ENCODE measurements at places on chromosomes 11 and 22. TPM values are rescaled to one million over a fixed set of nuclear protein-coding genes. Genes with fewer than 3 reads are reported as not detected.

The HOATZ gene
- polyA plus RNA-seq = not detected

The TESMIN gene
- polyA plus RNA-seq = 0.22 TPM

The CRYBB3 gene
- 0.60 TPM for polyA plus RNA-seq

The PKDREJ gene
- polyA plus RNA-seq = not detected

The PGA3 gene
- not detected for polyA plus RNA-seq

DNA sequence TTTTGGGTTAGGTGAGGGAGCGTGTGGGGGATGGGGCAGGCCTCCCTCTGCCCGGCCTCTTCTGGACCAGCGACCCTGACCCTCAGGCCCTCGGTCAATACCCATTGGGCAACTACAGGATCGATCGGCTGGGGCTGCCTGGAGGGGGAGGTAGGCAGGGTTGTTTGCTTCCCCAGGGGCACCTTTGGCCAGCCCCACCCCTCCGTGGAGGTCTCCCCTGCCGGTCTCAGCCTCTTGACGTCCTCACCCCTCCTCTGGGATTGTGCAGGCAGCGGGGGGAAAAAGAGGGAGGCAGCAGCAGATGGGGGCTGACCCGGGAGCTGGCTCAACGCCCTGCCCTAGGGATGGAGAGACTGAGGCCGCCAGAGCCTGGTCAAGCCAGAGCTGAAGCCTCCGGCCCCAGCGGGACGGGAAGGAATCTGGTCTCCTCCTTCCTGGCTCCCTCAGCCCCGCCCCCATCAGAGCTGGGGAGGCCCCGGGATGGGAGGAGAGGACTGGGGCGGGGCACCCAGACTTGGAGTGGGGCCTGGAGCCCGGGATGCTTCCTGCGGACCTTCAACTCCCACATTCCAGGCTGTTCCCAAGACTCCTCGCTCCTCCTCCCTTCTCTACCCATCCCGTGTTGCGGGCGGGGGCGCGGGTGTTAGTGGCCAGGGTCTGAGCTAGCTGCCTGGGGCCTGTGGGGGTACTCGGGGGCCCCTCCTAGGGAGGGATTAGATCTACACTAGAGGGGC, 14.4 kb upstream of the CDC42EP1 start:
- DNase-seq = peak; percentile 91

GRCh38 chr22:40178417-40179409, 988 bp downstream of the TNRC6B start:
- DNase-seq = peak; percentile 31

GRCh38 chr11:88807349-88807748, 258.4 kb downstream of the GRM5 start:
- no peak for DNase-seq

- no peak for DNase-seq
Observed at GRCh38 chr11:126329644-126330211, 25.8 kb upstream of the ST3GAL4 start.

GRCh38 chr11:48005136-48005535, 24.8 kb downstream of the PTPRJ start:
- DNase-seq = no peak

DNA sequence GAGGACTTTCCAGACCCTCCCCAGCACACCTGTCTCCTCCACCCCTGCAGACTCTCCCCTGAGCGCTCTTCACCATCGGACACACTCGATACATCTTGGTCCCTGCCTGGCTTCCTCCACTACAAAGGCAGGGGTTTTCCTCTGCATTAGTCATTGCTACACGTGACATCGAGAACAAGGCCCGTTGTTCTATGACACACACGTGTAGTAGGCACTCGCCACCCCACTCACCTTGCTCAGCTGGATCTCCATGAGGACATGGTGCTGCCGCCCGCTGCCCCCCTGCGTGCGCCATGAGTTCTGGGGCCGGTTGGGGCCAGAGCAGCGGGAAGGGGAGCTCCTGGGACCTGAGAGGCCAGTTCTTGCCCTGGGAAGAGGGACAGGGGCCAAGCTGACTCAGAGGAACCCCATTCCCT, 16.7 kb downstream of the ATG2A start:
- no peak for DNase-seq
